HFFc6 (cell line): ENCODE measurements at places on chromosomes 5 and 9.

GRCh38 chr5:60196385-60197113 lies 303.0 kb upstream of the PDE4D start:
- DNase-seq, result peak; percentile 84

GRCh38 chr9:82082563-82082962 lies 94.0 kb downstream of the SPATA31D1 start:
- no peak for DNase-seq

GRCh38 chr5:146447734-146448380 lies 724 bp downstream of the TCERG1 start:
- DNase-seq, result peak; percentile 23

DNA sequence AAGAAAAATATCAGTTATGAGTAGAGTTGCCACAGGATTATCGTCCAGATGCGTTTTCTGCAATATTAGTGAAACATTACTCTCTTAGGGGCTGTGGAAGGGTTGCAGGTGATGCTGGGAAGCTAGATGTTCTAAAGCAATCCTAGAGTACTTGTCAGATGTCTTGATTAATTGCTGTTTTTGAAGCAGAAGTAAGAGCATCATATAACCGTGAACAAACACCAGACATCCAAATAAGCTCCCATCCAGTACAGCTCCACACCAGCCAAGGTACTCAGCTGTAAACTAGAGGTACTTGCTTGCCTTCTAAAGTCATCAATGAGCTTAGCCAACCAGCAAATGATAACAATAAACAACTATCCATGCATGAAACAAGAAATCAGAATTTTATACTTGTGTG lies 131.1 kb downstream of the ST8SIA4 start:
- DNase-seq, result no peak

- peak; percentile 91 for DNase-seq
Measured at GRCh38 chr9:116543731-116544400, 143.2 kb upstream of the TRIM32 start.

DNA sequence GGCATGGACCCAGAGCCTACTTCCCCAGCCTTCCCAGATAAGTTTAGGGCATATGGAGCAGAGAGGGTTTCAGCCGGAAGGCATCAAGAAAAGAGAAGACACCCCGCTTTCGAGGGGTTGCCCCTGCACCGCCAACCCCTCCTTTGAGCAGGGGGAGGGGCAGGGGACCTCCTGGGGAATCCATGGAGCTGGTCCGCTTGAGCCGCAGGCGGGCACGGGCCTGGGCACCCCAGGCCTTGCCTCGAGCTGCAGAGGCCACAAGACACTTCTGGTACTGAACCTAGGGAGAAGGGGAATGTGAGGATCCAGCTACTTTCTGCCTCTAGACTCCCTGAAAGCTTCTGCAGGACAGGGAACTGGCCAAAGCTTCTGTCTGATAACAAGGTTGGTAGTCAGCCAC lies 1.3 kb upstream of the SRA1 start:
- DNase-seq, result no peak

- peak; percentile 89 for DNase-seq
Measured at GRCh38 chr5:96297867-96298266, 135.2 kb downstream of the PCSK1 start.

GRCh38 chr5:53924392-53924791 lies 364.0 kb downstream of the NDUFS4 start:
- no peak for DNase-seq

DNA sequence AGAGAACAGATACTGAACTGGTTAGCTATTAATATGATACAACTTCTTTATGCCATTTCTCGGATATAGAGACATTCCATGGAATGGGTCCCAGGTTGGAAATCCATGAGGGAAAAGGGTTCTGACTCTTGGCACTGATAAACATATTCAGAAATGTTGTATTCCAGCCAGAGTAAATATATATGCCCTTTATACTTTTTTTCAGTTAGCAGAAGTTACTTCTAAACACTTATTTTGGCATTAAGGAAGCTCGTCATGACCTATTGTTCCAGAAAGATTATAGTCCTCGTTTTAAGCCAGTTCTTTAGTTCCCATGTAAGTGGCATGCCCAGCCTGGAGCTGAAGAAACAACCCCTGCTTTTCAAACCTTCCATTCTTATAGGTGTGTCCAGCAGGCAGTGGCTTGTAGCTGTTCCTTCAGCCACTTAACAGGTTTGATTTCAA lies 181.6 kb downstream of the CD180 start:
- no peak for DNase-seq

DNA sequence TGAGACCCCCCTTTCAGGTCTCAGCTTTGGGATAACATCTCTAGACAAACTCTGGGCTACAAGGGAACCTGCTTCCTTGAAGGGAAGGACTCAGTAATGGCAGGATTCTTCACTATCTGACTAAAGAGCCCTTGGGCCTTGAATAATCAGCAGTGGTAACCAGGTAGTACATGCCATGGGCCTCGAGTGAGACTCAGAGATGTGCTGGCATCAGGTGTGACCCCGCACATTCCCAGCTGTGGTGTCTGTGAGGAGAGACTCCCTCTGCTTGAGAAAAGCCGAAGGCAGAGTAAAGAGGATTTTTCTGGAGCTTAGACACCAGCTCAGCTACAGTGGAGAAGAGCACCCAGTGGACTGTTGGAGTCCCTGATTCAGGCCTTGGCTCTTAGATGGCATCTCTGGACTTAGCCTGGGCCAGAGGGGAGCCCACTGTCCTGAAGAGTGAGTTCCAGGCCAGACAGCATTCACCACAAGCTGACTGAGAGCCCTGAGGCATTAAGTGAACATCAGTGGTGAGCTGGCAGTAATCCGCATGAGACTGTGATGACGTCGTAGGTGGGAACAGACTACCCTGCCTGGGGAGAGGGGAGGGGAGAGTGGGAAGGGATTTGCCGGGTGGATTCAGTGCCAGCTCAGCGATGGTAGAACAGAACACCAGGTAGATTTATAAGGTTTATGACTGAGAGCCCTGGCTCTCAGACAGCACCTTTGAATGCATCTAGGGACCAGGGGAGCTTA lies 5.3 kb upstream of the ZNF782 start:
- peak; percentile 87 for DNase-seq

GRCh38 chr5:96699186-96699820 lies 37.1 kb downstream of the CAST start:
- DNase-seq, result peak; percentile 34

DNA sequence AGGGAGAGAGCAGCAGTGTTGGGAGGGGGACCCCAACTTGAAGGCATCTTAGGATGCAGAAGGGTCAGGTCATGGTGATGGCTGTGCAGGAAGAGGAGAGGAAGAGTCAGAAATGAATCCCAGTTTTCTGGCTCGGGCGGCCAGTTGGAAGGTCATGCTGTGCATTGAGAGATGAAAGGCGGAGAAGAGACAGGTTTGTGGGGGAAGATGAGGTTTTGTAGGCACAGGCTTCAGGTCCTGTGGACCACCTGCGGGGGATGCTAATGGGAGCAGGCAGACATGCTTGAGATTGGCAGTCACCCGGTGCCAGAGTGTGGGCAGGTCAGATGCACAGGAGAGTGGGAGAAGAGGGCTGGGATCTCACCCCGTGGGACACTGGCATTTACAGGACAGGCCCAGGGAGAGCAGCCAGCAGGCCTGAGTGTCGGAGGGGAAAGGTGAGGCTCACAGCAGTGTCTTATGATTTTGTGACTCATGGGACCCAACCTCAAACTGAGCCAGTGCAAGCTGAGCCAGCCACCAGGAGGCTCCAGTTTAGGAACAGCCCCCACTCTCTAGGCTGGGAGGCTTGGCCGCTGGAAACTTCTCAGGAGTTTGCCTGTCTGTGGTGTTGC lies 17.5 kb downstream of the STXBP1 start:
- no peak for DNase-seq

DNA sequence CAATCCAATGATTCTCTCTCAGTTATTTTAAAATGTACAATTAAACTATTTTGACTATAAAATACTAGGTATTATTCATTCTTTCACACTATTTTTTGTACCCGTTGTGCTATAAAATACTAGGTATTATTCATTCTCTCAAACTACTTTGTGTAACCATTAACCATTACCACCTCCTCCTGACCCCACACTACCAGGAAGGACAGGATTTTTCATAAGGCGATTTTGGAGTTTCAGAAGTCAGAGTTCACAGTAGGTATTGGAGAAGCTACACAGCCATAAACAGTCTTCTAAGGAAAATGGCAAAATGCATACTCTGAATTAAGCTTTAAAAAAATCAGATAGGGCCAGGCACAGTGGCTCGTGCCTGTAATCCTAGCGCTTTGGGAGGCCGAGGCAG lies 35.1 kb upstream of the TMEM252 start:
- DNase-seq, result no peak

GRCh38 chr9:13410566-13411031 lies 131.1 kb upstream of the MPDZ start:
- DNase-seq, result peak; percentile 12

- DNase-seq, result no peak
Measured at GRCh38 chr5:5295351-5295750, 127.1 kb upstream of the ICE1 start.

DNA sequence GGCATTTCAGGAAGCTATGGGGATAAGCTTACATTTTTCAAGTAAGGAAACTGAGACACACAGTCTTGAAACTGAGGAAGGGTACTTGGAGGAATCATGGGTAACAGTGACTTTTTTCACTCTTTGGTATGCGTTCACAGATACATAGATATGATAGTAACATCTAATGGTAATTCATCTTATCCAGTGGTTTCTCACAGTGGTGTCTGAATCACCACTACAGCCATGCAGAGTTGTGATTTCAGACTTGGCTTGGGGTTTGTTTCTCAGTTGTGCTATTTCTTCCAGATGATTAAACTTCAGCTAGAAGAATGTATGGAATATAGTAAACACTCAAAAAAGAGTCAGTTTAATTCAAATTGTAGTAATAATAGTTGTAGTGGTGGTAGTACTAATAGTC lies 239.1 kb upstream of the NUDT12 start:
- no peak for DNase-seq

GRCh38 chr5:43609752-43610151 lies 6.8 kb downstream of the NNT start:
- DNase-seq, result no peak

DNA sequence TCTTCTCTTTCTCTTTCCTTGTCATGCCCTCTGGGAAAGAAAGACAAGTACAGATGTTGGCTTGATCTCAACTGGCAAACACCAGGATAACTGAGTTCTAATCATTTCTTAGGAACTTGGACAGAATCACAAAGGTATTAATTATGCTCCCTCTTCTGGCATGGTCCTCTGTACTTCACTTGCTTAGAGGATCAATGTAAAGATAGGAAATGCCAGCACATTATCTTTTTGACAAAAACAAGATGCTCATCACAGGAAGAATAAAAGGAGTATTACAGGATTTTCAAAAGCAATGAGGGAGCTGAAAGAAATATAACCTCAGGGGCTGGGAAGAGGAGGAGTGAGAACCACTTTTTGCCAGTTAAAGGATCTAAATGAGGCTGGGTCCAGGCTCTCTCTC lies 70.6 kb downstream of the LHFPL2 start:
- DNase-seq, result no peak

DNA sequence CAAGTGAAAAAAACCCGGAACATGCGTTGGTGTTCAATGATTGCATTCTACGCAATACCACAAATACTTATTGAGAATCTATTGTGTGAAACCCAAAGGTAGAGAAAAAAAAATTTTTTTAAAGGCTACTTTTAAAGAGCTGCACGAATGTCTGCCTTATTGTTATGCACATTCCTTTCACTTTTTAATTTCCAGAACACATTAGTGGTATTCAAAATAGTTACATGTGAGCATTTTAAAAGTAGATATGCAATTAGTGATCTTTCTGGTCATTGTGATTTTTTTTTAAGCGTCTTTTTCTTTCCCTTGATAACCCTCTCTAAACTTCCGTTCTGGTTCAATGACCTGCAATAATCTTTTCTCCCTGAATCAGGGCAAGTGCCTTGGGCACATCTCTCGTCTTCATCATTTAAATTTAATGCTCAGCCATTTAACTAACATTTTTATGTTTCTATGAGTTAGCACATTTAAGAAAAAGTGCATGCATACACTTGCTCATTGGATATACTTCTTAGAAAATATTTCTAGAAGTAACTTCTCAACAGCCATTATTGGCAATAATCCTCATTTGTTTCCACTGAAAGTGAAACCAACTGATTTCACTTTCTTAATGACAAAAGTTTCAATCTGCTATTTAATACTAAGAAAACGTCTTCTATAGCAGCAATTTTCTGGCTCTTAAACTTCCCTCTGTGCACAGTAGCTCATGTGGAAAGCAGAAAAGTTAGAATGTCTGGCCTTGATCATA lies 80.3 kb downstream of the CDH6 start:
- no peak for DNase-seq

DNA sequence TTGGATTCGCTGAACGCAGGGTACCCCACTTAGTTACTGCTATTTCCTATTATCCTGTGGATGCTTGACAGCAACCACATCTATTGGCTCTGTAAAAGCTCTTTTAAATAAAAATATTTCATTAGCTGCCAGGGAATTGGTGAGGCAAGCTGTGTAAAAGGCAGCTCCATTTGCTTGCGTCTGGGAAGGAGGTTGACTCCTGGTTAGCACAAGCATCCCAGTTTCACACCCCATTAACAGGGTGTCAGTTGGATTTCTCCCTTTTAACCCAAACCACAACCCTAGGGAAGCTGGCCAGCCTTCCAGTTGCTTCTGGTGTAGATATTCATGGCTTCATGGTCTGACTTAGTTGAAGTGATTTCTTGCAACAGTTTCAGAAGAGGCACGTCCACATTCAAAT lies 151.0 kb downstream of the GPBP1 start:
- DNase-seq, result no peak

DNA sequence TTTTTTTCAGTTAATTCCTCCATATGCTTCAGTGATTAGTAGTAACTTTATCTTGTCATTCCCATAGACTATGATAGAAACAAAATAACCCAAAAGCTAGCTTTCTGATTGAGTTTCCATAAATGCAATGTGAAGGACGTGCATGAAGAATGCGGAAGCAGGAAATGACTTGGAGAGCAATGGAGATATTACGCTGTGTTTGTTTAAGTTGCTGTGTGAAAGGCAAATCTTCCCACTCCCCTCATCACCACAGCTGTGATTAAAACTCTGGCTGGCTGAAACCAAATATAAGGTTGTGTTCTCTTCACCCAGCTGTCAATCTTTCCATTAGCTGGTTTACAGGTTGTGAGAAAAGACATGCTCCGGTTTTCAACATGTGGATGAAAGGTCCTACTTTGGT lies 83.9 kb downstream of the NR2F1-AS1 start:
- no peak for DNase-seq

- DNase-seq, result no peak
Measured at GRCh38 chr5:135978212-135978631, 23.4 kb upstream of the LECT2 start.
